ENCODE measurements at places on chromosomes 2 and 18. TPM values are rescaled to one million over a fixed set of nuclear protein-coding genes. Genes with fewer than 3 reads are reported as not detected.

The RESP18 gene
- total RNA-seq, result not detected

The AMER3 gene
- total RNA-seq, result not detected

The CCDC195 gene
- total RNA-seq, result not detected

The TUBA4B gene
- not detected for total RNA-seq

The GALNT14 gene
- 12.8 TPM for total RNA-seq

The MOGAT1 gene
- not detected for total RNA-seq

The TCF23 gene
- total RNA-seq, result not detected

The LAMA1 gene
- 1.9 TPM for total RNA-seq

The DCC gene
- total RNA-seq, result under 0.01 TPM

The CREG2 gene
- under 0.01 TPM for total RNA-seq

The C2orf81 gene
- 3.8 TPM for total RNA-seq

The CFAP65 gene
- not detected for total RNA-seq

The GALNT13 gene
- total RNA-seq, result 0.12 TPM

The FBXO48 gene
- total RNA-seq, result 0.49 TPM

The C1QL2 gene
- not detected for total RNA-seq

The CRYGD gene
- not detected for total RNA-seq

The OTOS gene
- total RNA-seq, result not detected

The HSBP1L1 gene
- total RNA-seq, result 4.1 TPM

The FOXI3 gene
- total RNA-seq, result not detected

The FMNL2 gene
- total RNA-seq, result 30.1 TPM
